ENCODE measurements at places on chromosomes 6 and 20.
A peak's percentile ranks its signal among the peaks of the same experiment; 100 is the strongest.

GRCh38 chr6:46220352-46221221 lies 49.8 kb upstream of the ENPP5 start:
- H3K36me3 ChIP-seq = no peaks in the 10 kb centered on the region
- DNase-seq = no peak
- no peak overlapping the region for H3K4me3 ChIP-seq

- H3K27me3 ChIP-seq = no peaks in the 10 kb centered on the region
- no peak overlapping the region for H3K4me3 ChIP-seq
- peaks cover 2% of the 10 kb centered on the region for H3K36me3 ChIP-seq
These were observed 13.3 kb downstream of the MRPS18A start for GRCh38 chr6:43674291-43674690.

DNA sequence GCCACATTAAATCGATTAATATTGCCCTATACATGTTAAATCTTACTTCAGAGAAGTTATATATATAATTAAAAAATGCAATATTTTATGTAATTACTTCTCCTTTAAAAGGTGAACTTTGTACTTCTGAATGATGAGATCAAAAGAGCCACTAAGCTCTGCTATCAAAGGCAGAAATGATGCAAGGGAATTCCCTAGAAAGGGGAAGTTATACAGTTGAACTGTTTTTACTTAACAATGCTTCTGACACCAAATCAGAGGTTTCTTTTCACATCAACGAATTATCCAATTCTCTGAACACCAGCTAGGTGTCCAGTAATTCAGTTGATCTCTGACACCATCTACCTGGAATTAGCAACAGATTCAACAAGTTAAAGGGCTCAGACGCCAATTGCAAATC lies 319.9 kb upstream of the TSHZ2 start:
- no peak overlapping the region for H3K4me3 ChIP-seq
- no peak overlapping the region for H3K27ac ChIP-seq
- peaks cover 7% of the 10 kb centered on the region for H3K27me3 ChIP-seq
- peaks cover 2% of the 10 kb centered on the region for H3K4me1 ChIP-seq

DNA sequence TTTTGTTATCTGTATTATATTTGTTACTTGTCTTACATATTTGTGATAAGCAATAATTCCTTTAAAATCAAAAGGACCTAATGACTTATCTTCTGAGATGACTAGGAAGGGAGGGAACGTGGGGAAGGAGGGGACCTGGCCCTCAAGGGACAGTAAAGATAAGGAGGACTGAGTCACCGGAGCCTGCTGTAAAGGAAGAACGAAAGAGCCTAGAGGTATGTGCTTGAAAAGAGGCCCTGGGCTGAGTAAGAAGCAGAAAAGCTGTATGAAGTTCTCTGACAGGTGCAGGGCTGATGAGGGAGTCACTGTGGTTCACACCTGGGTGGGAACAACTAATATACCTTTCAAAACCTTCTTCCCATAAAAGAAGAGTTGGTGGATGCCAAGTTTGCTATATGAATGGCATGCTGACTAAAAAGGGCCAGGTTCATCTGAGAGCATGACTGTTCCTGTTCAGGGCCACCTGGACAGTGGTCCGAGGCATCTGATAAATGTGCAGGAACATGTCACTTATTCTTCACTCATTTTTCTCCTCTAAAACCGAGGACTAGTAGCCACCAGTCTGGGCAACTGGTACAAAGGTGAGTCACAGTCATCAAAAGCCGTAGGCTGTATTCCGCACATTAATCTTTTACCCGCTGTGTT lies 111.3 kb downstream of the TNFAIP3 start:
- no peaks in the 10 kb centered on the region for H3K27me3 ChIP-seq
- no peak for DNase-seq
- peak overlapping the region; percentile 61 for H3K4me3 ChIP-seq

DNA sequence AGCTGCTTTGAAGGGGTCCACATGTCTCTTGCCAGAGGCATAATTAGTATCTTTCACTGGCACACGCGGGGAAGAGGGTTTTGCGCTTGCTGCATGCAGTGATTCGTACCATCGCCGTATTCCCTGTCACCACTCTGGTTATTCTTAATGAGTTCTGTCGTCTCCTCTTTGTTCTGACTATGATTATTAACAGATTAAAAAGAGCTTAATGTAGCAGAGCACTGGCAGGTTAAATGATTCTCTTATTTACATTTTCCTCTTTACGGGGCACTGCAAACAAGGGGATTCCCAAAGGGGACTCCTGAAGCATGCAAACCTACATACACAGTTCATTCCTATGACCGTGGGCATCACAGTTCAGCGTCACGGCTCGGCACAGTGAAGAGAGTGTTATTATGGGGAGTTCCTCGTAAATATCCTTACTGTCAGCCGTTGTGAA lies 204.8 kb downstream of the DTNBP1 start:
- DNase-seq = no peak
- H3K27ac ChIP-seq = no peak overlapping the region
- no peaks in the 10 kb centered on the region for H3K27me3 ChIP-seq
- H3K36me3 ChIP-seq = peaks cover 5% of the 10 kb centered on the region

GRCh38 chr6:39189915-39190544 lies 39.2 kb downstream of the KCNK5 start:
- DNase-seq = no peak
- no peak overlapping the region for H3K27ac ChIP-seq
- no peak overlapping the region for H3K4me3 ChIP-seq
- no peaks in the 10 kb centered on the region for H3K36me3 ChIP-seq
- H3K27me3 ChIP-seq = no peaks in the 10 kb centered on the region
